ENCODE measurements at places on chromosomes 3 and 15.

GRCh38 chr3:55724821-55725220 is 237.7 kb upstream of the WNT5A start:
- no peak for DNase-seq

GRCh38 chr3:196735751-196736150 is 3.9 kb upstream of the PAK2 start:
- DNase-seq, result no peak

DNA sequence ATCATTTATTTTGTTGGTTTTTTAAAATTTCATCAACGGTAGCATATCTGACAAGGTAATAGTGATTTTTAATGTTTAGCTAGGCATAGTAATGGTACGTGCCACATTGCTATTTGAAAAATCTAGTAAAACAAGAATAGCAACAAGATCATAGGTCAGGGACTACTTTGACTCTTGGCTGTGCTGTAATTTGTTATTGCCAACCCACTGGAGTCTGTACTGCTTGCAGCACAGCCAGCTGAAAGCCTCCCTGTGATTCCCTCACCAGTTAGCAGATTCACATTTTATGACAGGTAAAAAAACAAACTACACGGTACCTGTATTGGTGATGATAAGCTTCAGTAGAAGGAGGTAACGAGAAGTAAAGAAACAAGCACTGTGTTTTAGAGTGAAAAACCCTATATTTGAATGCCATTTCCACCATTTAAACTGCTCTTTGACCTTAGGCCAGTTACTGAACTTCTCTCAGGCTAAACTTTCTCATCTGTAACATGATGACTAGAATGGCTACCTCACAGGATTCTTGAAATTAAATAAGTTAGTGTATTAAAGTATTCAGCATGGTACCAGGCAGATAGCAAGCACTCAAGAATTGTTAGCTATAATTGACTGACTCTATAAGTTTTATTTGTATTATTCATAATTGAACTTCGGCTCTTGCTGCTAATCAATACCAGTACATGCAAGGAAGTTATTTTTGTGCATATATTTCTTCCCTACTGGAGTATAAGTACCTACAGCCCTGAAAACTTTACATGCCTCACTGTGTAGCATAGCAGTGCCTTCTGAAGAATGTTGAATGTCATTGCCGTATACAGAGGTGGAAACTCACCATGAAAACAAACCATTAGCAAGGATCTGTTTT is 16.1 kb downstream of the FILIP1L start:
- DNase-seq, result no peak

GRCh38 chr3:127763337-127763736 is 59.0 kb downstream of the MGLL start:
- no peak for DNase-seq

- DNase-seq, result no peak
These were observed 823.9 kb upstream of the CFAP20DC start for GRCh38 chr3:59873576-59874230.

GRCh38 chr3:14536055-14536815 is 3.9 kb downstream of the GRIP2 start:
- no peak for DNase-seq

- no peak for DNase-seq
These were observed 73.0 kb downstream of the ATP10A start for GRCh38 chr15:25790000-25790660.

GRCh38 chr3:56929809-56930615 is 128.3 kb upstream of the ARHGEF3 start:
- DNase-seq, result no peak

GRCh38 chr3:183013856-183014255 is 33.5 kb upstream of the DCUN1D1 start:
- no peak for DNase-seq

GRCh38 chr3:43327582-43327979 is 41.2 kb downstream of the SNRK start:
- no peak for DNase-seq

GRCh38 chr3:31412832-31413231 is 119.9 kb upstream of the STT3B start:
- no peak for DNase-seq

- no peak for DNase-seq
These were observed 150.7 kb upstream of the TRIM42 start for GRCh38 chr3:140527156-140527555.

GRCh38 chr3:54270816-54271526 is 148.6 kb downstream of the CACNA2D3 start:
- no peak for DNase-seq

DNA sequence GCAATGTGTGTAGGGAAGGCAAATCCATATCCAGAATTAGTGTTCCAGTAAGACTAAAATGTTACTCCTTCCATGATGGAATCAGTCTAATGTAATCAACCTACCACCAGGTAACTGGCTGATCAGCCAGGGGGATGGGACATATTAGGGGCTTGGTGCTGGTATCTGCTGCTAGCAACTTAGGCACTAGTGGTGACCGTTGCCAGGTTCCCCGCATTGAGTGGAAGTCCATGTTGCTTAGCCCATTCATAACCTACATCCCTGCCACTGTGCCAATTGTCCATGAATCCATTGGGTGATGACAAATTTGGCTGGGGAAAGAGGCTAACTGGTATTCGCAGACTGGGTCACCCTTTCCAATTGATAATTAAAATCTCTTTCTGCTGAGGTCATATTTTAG is 212.2 kb upstream of the ROBO1 start:
- no peak for DNase-seq

GRCh38 chr3:106376016-106376570 is 507.3 kb upstream of the CBLB start:
- no peak for DNase-seq

DNA sequence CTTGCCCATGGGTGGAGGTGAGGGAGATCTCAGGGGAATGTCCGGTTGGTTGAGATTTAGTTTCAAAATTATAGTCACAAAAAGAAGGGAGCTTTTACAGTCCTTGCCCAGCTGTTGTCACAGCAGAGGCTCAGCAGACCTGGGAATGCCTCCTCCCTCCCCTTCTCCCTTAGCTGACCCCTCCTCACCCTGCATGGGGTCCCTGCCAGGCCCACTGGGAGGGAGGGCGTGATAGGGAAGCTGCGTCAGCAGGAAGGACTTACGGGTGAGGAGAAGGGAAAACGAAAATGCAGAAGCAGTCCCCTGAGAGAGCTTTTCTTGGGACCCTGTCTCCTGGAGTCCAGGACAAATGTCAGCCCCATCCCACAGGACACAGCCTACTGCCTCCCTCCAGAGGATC is 18.9 kb downstream of the SCN5A start:
- DNase-seq, result no peak

DNA sequence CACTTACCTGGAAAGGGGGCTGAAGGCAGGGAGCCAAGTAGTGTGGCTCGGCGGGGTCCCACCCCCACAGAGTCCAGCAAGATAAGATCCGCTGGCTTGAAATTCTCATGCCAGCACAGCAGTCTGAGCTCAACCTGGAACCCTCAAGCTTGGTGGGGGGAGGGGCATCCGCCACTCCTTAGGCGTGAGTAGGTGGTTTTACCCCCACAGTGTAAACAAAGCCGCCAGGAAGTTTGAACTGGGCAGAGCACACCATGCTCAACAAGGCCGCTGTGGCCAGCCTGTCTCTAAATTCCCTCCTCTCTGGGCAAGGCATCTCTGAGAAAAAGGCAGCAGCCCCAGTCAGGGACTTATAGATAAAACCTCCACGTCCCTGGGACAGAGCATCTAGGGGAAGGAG is 156.3 kb downstream of the KBTBD8 start:
- no peak for DNase-seq

DNA sequence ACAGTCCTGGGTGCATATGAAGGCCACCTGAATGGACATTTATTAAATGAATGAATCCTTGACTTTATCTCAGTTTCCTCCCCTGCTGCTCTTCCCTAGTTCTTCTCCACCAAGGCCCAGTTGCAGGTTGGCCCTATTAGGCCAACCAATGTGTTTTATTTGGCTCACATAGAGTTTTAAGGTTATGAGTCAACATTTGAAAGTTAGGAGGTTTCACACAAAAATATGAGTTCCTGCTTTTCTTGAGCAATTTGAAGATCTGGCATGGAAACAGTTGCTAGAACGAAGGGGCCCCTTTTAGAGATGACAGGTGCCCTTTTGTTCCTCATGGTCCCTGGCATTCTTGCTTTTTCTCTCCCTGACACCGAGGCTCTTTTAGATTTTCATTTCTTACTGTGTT is 83.0 kb upstream of the PDZRN3 start:
- no peak for DNase-seq

- no peak for DNase-seq
These were observed 60.5 kb upstream of the ULK4 start for GRCh38 chr3:42022355-42022754.
